ENCODE measurements at places on chromosomes 12 and 14. TPM values are rescaled to one million over a fixed set of nuclear protein-coding genes. Genes with fewer than 3 reads are reported as not detected.

The A2ML1 gene
- total RNA-seq = not detected

The FIGNL2 gene
- total RNA-seq = under 0.01 TPM

The TAS2R13 gene
- total RNA-seq = 0.17 TPM

The FLVCR2 gene
- total RNA-seq = 4.8 TPM

The KLHL33 gene
- 0.50 TPM for total RNA-seq

The RTL1 gene
- not detected for total RNA-seq

The GNB3 gene
- total RNA-seq = 2.2 TPM

The GRIP1 gene
- not detected for total RNA-seq

The TCL1B gene
- total RNA-seq = not detected

The NFE2 gene
- total RNA-seq = 0.15 TPM

The NKX2-8 gene
- not detected for total RNA-seq

The HNF1A gene
- total RNA-seq = not detected

The GUCY2C gene
- not detected for total RNA-seq

The VDR gene
- total RNA-seq = 3.5 TPM

Measured in bronchus fibroblast of lung (primary cell).